ENCODE measurements at places on chromosomes 16 and 17. TPM values are rescaled to one million over a fixed set of nuclear protein-coding genes. Genes with fewer than 3 reads are reported as not detected.

DNA sequence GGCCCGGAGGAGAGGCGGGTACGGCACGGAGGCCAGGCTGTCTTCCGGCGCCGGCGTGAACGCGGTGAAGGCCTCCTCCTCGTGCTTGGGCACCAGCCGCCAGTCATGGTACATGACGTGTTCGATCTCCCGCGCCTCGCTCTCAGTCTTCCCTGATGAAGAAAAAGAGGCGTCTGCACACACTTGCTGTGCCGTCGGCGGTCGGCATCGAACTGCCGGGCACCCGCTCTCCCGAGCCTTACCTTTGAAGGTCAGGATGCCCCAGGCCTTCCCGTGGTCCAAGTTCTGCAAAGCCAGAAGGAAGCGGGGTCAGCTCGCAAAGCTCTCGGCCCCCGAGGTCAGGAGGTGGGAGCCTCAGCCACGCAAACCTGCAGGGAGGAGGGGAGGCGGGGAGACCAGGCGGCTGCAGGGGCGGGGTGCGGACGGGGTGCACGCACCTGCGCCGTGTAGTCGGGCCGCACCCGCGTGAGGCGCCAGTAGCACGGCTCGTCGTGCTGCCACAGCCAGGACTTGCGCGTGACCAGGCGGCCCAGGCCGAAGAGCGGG is at the start of gene EME2:
Gene EME2 (plus strand): TSS at position 449 of the 546 bp plus-strand sequence. CDS start 418 bp downstream, outside the sequence.
- no peak for DNase-seq

- no peak for DNase-seq
Observed at GRCh38 chr17:70157151-70157550, 12.2 kb upstream of the KCNJ2 start.

The NPIPA8 gene
- 0.46 TPM for total RNA-seq

DNA sequence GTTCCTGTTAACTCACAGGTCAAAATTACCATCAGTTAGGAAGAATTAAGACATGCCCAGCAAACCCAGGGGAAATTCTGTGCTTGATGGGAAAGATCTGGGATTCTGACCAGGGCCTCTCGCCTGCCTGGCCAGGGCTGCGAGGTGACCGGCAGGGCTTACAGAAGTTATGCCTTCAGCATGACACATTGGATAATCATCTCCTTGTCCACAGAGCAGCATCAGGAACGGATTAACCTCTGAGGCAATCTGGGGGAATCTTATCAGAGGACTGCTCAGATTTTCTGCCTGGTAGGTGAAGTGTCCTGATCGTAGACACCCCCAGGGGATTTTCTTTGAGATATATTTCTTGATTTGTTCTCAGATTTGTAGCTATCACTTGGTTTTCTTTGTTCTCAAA is 172.5 kb downstream of the HS3ST3A1 start:
- no peak for DNase-seq

The CACNG5 gene
- not detected for total RNA-seq

GRCh38 chr16:19005561-19006445 is 22.1 kb downstream of the TMC7 start:
- peak; percentile 83 for DNase-seq

- no peak for DNase-seq
Observed at GRCh38 chr16:83109490-83110125, 482.8 kb downstream of the CDH13 start.

DNA sequence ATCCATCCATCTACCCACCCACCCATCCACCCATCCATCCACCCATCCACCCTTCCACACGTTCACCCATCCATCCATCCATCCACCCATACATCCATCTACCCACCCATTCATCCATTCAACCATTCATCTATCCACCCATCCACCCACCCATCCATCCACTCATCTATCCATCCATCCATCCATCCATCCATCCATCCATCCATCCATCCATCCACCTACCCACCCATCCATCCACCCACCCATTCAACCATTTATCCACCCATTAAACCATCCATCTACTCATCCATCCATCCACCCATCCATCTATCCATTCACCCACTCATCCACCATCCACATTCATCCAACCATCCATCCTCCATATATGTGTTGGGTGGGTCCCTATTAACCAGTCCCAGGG is 26.2 kb upstream of the RPTOR start:
- no peak for DNase-seq

- DNase-seq, result peak; percentile 73
Observed at GRCh38 chr17:17511881-17512858, 16.0 kb upstream of the RASD1 start.

- no peak for DNase-seq
Observed at GRCh38 chr16:11833951-11834695, 17.2 kb downstream of the RSL1D1 start.

GRCh38 chr17:77926981-77927380 is 31.5 kb upstream of the TNRC6C start:
- no peak for DNase-seq

GRCh38 chr17:10114931-10115535 is 83.4 kb downstream of the GAS7 start:
- peak; percentile 96 for DNase-seq

DNA sequence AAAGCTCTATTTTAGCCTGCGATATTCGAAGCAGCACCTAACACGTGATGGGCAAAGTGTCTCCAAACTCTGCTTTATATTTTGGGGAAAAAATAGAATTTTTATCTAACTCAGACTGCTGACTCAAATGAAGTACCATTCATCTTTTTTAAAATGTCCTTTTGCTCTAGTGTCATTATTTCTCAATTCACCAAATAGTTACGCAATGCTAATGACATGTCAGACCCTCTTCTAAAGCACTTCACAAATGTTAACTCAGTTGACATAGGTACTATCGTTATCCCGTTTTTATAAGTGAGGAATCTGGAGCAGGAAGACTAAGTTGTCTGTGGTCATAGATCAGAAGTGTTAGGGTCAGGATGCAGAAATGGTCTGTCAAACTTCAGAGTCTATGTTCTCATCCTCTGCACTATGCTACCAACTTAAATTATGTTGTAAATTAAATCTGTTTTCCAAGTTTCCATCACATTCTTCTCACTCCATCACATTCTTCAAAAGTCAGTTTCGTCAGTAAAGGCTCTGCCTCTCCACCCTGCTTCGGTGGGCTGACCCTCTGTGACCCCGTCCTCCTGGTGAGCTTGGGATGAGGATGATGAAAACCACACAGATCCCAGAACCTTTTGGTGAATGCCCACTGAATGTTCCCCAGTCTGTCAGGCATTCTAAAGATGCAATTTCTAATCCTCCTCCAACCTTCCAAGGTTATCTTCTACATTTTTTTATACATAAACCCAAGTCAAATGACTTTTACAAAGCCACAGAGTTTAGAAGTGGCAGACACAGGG is 102.8 kb downstream of the ADAMTS18 start:
- no peak for DNase-seq

DNA sequence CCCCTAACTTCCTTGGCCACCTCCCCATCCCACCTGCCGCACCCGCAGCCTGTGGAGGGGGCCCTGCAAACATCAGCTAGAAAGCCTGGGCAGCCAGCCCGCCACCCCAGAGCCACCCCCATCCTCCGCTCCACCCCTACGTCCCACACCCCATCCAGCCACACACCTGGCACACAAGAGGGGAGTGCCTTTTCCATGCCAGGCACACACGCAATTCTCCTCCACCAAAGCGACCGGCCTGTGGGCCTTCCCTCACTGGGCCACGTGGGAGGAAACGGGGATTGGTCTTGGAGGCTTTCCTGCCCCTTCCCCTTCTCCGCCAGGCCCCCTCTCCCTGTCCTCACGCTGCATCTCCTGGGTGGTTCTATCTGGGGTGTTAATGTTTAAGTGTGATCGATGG is 48.7 kb upstream of the TNRC6C start:
- no peak for DNase-seq

DNA sequence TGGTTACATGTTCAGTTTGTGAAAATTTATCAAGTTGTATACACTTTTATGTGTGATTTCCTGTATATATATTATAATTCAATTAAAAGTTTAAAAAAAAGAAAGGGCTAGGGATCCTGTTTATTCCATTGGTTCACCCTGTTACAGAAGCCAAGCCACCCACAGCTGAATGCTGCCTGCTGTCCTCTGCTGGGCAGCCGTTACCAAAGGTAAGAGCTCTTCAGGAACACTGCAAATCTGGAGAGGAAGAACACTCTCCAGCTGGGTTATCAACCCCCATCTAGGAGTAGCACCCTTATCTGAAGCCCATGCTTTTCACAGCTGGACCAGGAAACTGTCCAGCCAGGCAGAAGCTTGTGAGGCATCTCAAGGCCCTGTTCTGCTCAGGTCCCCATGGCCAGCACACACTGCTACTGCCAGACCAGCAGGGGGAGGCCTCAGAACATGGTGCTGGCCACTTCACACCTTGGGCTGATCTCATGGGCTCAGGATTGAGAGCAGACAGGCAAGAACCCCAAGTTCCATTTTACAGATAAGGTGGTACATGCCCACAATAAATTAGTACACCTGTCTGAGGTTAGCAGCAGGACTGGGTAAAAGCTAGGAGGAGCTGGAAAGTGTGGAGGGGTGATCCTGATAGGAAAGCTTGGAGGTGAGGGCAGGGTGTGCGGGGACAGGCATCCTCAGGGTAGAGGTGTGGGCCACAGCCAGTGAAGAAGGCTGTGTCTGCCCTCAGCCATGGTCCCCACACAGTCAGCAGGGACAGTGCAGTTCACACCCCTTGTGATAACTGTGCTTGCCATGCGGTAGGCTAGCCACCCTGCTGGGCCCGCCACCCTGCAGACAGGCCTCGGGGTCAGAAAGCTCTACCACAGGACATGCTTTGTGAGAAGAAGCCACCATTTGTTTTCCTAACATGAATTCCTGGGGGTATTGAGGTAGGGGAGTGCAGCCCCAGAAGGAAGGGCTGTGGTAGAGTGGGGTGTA is 54.3 kb upstream of the SREBF1 start:
- DNase-seq, result no peak

The GPR139 gene
- total RNA-seq, result not detected

The GAST gene
- total RNA-seq, result not detected

The SHCBP1 gene
- total RNA-seq, result 0.54 TPM

The CHST5 gene
- 0.11 TPM for total RNA-seq

- DNase-seq, result no peak
Observed at GRCh38 chr16:79823639-79824038, 223.1 kb upstream of the MAF start.

The FA2H gene
- not detected for total RNA-seq

The SOCS3 gene
- total RNA-seq, result 49.9 TPM

The NAGPA gene
- total RNA-seq, result 5.5 TPM
